ENCODE measurements at places on chromosomes 12 and 14.

- no peak for DNase-seq
These were observed 36.7 kb upstream of the IL22 start for GRCh38 chr12:68290126-68290525.

DNA sequence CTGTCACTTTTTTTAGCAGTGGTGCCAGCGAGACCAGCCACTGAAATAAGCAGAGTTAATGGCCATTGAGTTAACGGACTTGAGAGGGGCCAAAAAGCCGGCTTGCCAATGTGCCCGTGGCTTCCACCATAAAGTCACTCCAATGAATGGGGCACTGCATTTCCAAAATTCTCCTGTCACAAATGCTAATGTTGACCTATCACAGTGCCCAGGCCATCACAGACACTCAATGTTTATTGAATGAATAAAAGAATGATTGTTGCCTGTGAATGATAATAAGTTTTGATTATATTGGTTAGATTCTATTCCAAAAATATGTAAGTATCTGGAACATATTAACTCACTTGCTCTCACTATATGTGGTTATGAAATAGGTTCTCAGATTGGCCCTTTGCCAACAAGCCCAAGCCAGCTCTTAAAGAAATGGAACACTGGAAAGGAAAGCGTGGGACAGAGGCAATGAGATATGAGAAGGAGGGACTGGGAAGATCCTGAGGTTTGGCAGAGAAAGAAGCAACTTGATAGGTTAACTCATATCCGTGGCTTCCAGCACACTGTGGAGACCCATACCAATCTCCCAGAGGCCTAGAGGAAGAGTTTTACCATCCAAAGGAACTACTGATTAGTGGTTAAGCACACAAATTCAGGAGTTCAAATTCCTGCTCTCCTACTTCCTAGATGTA, 108.7 kb downstream of the BTG1 start:
- no peak for DNase-seq

- DNase-seq, result no peak
These were observed 780 bp downstream of the SERPINA4 start for GRCh38 chr14:94562022-94562421.

GRCh38 chr12:120856980-120857379, 47.2 kb downstream of the SPPL3 start:
- DNase-seq, result no peak

DNA sequence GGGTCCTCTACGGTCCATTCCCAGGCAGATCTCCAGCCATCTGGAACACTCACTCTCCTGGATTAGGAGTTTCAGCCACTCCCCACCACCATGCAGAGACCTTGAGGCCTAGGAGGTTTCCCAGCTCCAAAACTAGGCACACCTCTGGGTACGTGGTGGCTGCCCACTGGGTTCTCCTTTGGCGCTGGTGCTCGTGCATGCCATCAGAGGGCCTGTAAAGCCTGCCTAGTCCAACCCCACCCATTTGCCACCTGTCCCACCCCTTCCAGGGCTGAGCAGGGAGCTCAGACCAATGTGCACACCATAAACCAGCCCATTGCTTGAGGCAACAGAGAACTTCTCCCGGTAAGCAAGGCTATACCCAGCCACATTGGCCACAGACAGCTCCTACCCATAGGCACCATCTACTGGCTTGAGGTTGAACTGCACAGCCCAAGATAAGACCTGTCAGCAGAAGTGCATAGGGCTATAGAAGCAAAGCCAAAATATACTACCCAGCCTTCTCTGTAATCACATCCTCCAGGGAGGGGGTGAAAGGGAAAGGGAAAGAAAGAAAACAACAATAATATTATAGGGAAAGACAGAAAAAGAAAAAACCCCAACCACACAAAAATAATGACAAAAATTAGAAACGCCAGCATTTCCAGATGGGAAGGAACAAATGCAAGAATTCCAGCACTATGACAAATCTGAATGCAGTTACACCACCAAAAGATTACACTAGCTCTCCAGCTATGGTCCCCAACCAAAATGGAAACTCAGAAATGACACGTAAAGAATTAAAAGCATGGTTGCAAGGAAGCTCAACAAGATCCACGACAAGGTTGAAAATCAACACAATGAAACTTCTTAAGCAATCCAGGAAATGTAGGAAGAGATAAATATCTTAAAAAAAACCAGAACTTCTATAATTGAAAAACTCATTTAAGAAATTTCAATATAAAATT, 111.9 kb upstream of the CCDC175 start:
- no peak for DNase-seq

- DNase-seq, result no peak
These were observed 17.0 kb downstream of the BTG1 start for GRCh38 chr12:92128612-92129011.

- DNase-seq, result no peak
These were observed 104.0 kb downstream of the PRMT8 start for GRCh38 chr12:3594966-3595365.

- no peak for DNase-seq
These were observed 77.6 kb upstream of the PARP11 start for GRCh38 chr12:3950714-3951320.

- no peak for DNase-seq
These were observed at the start of gene PIWIL1 for GRCh38 chr12:130337488-130338303. PIWIL1 (plus strand) TSS chr12:130337887; CDS start chr12:130342592, 4,705 bp downstream.

DNA sequence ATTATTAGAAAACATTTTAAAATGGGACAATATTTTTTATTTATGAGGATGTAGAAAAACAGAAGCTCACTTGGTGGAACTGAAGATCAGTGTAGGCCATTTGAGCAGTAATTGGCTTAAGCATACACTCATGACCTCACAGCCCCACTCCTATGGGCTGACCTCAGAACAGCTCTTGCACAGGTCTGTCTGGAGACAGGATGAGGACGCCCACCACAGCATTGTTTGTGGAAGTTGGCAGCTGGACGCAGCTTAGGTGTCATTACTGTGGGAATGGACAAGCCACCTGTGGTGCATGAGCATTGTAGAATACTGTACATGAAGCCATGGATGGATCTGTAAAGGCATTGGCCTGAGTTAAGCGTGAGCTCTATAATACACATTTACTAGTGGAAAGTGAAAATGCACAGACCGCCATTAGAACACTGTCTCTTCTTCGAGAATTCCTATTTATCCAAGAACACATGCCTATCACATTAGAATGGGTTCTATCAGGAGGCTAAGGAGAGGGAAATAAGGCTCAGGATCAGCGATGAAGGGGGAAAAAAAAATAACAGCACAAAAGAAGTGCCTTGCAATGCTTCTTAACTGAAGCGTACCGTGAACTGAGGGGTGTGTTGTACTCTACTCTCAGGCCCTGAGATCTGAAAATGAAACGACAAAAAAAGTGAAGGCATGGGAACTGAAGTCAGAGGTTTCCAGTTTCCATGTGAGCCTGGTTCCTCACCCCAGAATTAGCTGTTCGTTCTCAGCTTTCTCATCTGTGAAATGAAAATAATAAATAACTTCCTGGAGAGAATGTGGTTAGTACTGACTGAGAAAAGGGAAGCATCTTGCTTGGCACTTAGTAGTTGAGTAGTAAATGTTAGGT, 33.6 kb downstream of the KCNA1 start:
- DNase-seq, result no peak

- no peak for DNase-seq
These were observed 217.1 kb downstream of the CHST11 start for GRCh38 chr12:104673696-104674482.

DNA sequence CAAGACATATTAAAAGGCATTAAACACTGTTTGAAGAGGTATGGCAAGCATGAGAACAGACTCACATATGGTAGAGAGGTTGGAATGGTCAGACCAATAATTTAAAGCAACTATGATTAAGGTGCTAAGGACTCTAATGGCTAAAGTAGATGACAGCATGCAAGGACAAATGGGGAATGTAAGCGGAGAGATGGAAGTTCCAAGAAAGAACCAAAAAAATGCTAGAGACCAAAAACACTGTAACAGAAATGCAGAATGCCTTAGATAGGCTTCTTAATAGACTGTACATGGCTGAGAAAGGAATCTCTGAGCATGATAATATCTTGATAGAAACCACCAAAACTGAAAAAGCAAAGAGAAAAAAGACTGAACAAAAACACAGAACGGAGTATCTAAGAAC, 77.4 kb downstream of the RIN3 start:
- DNase-seq, result no peak

DNA sequence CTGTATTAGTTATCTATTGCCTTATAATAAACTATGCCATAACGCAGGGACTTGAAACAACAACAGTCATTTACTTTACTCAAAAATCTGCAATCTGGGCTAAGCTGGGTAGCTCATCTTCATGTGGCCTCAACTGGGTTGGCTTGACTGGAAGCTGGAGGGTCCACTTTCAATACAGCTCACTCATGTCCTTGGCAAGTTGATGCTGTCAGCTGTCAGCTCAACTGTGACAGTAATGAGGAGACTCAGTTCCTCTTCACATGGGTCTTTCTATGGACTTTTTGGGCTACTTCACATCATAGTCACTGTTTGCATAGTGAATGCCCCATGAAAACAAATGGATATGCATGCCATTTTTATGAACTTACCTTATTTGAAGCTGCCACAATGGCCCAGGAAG, 33.6 kb upstream of the STRAP start:
- no peak for DNase-seq

DNA sequence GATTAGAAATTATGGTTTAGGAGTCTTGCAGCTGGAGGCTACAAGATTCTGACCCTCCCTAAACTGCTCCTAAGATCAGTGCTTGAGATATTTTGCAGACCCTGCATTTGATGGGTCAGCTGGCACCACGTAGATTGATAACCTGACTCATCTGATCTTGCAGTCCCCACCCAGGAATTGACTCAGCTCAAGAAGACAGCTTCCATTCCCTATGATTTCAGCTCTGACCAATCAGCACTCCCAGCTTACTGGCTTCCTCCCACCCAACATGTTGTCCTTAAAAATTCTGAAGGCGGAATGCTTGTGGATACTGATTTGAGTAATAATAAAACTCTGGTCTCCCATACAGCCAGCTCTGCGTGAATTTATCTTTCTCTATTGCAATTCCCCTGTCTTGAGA, 23.2 kb upstream of the MTHFD1 start:
- no peak for DNase-seq

- no peak for DNase-seq
These were observed 1.0 kb upstream of the CAMKK2 start for GRCh38 chr12:121297435-121297991.

DNA sequence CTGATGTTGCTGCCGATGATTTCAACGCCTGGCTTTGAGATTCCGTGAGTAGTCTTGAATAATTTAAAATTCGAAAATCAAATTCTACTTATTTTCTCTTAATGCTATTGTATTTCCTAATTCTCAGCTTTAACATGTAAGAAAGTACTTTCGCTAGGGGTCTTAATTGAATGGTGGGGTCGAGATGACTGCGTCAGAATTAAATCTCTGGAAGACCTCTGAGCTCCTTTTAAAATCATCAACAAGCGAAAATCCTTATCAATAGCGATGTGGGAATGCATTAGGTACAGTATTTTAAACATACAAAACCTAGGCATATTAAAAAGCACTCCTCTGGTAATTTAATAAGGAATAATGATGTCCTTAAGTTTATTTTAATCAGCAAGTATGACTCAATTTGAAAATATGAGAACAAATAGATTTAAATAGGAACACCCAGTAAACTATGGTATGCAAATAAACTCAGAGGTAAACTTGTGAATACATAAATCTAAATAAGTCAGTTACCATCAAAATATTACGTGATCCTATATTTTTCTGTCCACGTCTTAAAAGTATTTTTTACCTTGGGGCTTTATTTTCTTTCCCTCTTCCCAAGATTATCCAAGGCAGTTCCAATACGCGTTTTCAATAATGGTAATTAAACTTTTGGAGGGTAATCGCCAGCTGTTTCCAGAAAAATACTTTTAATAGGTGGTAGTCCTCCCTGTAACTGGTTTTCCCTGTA, 1.4 kb downstream of the FOXA1 start:
- no peak for DNase-seq

DNA sequence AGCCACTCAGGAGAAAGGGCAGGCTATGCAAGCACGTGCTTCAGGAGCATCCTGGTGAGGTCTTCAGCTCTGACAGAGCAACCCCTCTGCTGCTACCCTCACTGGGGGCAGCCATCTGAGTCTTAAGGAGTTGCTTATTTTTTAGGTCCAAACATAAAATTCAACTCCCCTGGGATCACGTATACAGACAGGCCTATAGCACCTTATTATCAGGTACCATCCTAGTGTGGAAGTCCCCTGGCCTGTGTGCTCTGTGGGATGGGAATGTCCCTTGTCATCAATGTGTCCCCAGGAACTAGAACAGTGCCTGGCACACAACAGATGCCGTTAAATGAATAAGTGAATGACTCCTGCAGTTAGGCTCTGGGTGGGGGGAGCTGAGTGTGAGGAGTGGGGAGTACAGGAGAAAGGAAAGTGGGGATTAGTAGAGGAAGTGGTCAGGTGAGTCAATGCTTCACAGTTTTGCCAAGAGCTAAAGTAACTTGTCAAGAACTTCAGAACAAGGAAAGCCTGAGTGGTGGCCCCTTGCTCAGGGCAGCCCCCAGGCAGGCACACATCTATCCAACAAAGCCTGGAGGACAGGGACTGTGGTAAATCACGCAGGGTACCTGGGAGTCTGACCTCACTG, 33.5 kb downstream of the DAD1 start:
- DNase-seq, result no peak

DNA sequence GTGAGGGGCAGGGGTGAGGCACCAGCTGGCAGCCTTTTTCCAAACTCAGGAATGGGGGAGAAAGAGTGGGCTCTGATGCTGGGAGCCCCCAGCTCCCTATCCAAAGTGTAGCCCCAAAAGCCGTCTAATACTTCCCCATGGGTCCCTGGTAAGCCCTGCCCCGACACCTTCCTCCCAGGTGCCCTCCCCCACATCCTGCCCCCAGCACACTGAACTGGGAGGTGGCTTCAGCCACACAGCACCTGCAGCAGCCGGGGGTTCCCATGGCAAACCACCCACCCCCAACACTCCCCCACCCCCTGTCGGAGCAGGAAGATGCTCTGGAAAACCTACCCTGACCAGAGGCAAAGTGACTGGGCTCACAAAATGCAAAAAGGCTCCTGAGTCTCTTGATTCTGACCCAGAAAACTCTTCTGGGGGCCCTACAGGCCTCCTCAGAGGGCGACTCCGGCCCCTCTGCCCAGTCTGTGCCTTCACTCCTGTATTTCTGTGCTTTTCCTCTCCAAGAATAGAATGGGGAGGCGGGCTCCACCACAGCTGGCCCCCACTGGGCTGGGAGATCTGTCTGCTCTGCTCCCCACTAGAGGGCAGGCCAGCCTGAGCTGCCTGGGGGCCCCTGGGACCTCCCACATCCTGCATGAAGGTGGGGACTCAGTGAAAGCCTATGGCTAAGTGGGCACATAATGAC, 81.6 kb downstream of the ITPK1 start:
- no peak for DNase-seq
